ENCODE measurements at places on chromosomes 7 and 10.
A peak's percentile ranks its signal among the peaks of the same experiment; 100 is the strongest.

- DNase-seq, result no peak
These were observed 207.9 kb downstream of the CACNA2D1 start for GRCh38 chr7:82235713-82236112.

- no peak for DNase-seq
These were observed 54.0 kb downstream of the ADAM12 start for GRCh38 chr10:126334272-126334671.

- peak; percentile 75 for DNase-seq
These were observed 76.8 kb downstream of the TPST1 start for GRCh38 chr7:66281678-66282590.

GRCh38 chr7:65953001-65953720 lies 28.9 kb downstream of the GUSB start:
- no peak for DNase-seq

- no peak for DNase-seq
These were observed 109.2 kb upstream of the TRIM24 start for GRCh38 chr7:138350701-138351357.

- peak; percentile 14 for DNase-seq
These were observed 201.3 kb downstream of the SLC25A13 start for GRCh38 chr7:96120445-96121225.

DNA sequence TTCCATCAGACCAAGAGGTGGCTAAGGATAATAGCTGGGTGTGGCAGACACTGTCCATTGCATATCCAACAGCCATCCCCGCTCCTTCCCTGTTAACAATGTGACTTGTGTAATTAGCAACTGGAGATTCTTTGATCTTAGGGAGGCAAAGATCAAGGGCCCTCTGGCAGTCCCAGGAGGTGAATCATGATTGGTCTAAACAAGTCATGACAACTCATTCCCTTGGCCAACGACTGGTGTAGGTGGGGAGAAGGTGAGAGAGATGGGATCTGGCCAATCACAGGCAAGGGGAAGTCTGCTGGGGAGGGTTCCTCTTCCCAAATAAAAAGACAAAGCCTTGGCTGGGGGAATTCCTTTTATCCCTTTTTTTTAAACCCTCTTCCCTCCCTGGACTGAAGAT lies 46.2 kb upstream of the COMTD1 start:
- DNase-seq, result no peak

- DNase-seq, result no peak
These were observed 248.6 kb upstream of the MAGI2 start for GRCh38 chr7:79702116-79702515.

All from fibroblast of the conjunctiva (primary cell).